CD4-positive, CD25-positive, alpha-beta regulatory T cell (primary cell): ENCODE measurements at places on chromosomes 13 and 19. TPM values are rescaled to one million over a fixed set of nuclear protein-coding genes. Genes with fewer than 3 reads are reported as not detected.

The DNAAF3 gene
- polyA plus RNA-seq: not detected

The NLRP11 gene
- not detected for polyA plus RNA-seq

The SCGB2B2 gene
- polyA plus RNA-seq: not detected

The PABPC3 gene
- polyA plus RNA-seq: 0.15 TPM

The CEACAM19 gene
- polyA plus RNA-seq: not detected

The SIGLEC14 gene
- polyA plus RNA-seq: not detected

The ZNF728 gene
- polyA plus RNA-seq: not detected

The ACP5 gene
- polyA plus RNA-seq: 33.5 TPM

The TGFBR3L gene
- polyA plus RNA-seq: not detected

The CACNG6 gene
- not detected for polyA plus RNA-seq

The CYP2F1 gene
- not detected for polyA plus RNA-seq

The IFNL1 gene
- polyA plus RNA-seq: not detected

The C19orf67 gene
- polyA plus RNA-seq: not detected

The SSC5D gene
- not detected for polyA plus RNA-seq

The MEIS3 gene
- polyA plus RNA-seq: 0.13 TPM

The STOML3 gene
- not detected for polyA plus RNA-seq

The COX7A1 gene
- not detected for polyA plus RNA-seq

The KCNN1 gene
- not detected for polyA plus RNA-seq

The SHC2 gene
- polyA plus RNA-seq: not detected

The RGL3 gene
- polyA plus RNA-seq: not detected

The TIMM44 gene
- 14.0 TPM for polyA plus RNA-seq

The APOC4 gene
- polyA plus RNA-seq: not detected

The CERS1 gene
- not detected for polyA plus RNA-seq

The RFXANK gene
- 103 TPM for polyA plus RNA-seq

The TUBA3C gene
- not detected for polyA plus RNA-seq

The FOXA3 gene
- polyA plus RNA-seq: not detected
